COR-L47 (cell line): ENCODE measurements at places on chromosomes 12 and 14.
A peak's percentile ranks its signal among the peaks of the same experiment; 100 is the strongest.

DNA sequence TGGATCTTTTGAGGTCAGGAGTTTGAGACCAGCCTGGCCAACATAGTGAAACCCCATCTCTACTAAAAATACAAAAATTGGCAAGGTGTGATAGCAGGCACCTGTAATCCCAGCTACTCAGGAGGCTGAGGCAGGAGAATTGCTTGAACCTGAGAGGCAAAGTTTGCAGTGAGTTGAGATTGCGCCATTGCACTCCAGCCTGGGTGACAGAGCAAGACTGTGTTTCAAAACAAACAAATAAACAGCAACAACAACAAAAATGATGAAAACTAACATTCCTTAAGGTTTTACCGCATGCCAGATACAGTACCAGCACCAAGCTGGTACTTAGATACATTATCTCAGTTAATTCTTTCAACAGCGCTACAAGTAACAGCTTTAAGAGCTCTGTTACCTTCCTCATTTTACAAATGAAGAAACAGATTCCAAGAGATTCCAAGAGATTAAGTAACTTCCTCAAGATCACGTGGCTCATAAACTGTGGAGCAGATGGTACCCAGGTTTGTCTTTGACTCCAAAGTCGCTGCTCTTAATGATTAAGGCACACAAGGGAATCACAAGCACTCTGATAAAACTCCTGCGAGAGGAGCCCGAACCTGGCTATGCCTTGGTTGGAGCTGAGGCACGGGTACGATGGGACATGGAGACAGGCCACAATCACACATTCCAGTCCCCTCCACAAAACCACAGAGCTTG is 17.7 kb upstream of the PLEK2 start:
- DNase-seq = no peak

DNA sequence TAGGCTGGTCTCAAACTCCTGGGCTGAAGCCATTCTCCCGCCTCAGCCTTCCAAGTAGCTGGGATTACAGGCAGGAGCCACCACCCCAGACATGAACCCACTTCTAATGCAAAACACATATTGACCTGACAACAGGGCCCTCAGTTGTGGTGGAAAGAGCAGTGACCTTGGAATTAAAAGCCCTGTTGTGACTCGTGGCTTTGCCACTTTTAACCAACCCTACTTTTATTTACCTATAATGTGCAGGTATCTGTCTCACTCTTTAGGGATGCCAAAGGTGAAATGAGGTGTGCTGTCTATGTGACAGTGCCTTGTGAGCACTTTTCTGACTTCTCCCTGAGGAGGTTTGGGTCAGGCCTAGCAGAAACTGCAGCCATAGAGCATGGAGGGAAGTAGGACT is 132.8 kb upstream of the DNM1L start:
- DNase-seq = no peak

GRCh38 chr14:36522972-36523715 is 3.1 kb upstream of the NKX2-1 start:
- no peak for DNase-seq

DNA sequence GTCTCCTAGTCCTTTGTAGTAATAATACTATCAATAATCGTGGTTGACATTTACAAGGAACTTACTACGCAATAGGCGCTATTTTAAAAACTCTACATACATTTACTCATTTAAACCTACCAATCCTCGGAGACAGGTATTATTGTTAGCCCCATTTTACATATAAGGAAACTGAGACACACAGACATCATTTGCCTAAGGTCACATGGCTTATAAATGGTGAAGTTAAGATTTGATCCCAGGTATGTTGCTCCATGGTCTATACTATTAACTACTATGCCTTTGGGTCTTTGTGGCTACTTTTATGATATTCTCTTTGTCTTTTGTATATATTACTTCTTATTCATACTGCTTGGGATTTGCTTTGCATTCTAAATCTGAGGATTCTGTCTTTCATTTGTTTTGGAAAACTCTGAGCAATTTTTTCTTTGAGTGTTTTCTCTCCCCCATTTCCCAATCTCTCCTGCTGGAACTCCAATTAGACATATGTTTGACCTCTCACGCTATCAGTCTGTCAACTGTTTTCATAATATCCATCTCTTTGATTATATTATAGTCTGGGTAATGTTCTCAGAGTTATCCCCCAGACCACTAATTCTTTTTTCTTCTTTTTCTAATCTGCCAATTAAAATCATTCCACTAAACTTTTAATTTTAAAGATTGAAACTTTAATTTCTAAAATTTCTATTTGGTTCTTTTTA is 10.9 kb downstream of the NT5DC3 start:
- DNase-seq = no peak

DNA sequence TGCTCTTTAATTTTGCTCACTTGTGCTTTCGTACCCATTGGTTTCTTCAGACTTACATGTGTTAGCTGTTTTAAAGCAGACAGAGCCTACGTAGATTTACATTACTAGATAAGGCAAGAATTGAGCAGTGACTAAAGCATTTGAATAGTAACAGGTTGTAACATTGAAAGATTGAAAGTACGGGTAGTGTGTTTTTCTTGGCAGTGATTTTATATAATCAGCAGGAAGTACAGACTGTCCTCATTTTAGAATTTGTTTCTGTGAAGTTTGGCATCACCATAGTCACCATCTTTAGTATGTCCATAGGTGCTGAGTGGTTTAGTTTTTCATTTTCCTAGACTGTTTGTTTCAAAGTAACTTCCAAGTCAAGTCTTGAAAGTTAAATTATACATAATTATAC is 14.0 kb downstream of the RTRAF start:
- no peak for DNase-seq

- no peak for DNase-seq
These were observed 52.9 kb upstream of the JDP2 start for GRCh38 chr14:75374911-75375310.

DNA sequence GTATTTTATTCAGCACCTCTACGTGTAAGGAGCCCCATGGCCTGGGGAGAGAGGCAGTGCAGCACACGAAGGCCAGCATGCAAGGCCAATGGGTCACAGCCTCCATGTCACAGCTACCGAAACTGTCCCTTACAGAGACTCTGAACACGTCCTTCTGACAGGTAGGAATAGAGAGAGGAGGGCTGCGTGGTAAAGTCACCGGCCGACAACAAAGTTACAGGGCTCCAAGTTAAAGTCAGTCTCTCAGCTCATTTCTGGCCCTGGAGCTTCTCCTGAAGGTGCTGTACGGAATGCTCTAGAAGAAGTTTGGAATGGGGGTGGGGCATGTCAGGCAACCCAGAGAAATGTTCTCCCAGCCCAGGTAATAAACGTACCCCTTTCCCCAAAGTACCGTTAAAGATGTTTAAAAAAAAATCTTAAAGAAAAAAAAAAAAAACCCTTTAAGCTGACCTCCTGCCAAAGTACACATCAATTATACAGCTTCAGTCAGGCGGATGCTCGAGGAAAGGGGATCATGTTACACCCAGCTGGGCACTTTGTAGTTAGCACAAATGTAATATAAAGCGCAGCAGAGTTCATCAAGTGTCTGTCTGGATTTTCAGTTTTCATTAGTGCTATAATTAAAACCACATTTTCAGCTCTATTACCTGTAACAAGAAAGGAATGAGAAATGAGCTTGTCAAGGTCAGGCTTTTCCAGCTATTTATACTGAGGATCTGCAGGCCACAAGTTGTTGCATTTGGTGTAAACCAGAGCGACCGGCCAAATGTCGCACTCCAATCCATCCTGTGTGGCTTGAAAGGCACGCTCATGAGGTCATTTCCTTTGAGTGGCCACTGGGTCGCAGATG is 53.3 kb upstream of the CDKN3 start:
- peak; percentile 83 for DNase-seq

DNA sequence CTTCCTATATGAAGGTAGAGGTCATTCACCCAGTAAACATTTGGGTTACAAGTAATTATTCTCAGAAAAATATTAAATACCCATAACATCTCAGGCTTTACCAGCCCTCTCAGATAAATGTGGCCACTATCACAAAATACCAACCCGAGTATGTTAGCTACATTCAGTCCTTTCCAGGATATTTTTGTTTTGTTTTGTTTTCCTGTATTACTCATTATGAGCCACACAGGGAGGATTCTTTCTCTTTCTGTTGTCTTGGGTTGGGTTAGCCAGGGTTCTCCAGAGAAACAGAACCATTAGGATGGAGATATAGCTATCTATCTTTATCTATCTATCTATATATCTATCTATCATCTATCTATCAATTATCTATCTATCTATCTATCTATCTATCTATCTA is 947.6 kb upstream of the MDGA2 start:
- DNase-seq = no peak

- DNase-seq = no peak
These were observed 35.6 kb upstream of the FBRSL1 start for GRCh38 chr12:132454193-132454932.

DNA sequence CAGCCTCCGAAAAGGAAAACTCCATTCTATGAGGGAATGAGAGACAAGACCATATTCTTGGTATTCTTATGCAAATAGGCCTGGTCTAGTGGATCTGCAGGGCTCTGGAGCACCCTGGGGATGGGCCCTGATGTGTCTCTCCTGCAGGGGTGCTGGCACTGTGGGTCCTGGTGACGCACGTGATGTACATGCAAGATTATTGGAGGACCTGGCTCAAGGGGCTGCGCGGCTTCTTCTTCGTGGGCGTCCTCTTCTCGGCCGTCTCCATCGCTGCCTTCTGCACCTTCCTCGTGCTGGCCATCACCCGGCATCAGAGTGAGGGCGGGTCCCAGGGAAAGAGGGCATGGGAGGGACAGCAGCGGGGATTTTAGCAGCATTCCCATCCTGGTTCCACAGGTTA is 5.8 kb downstream of the SLC48A1 start:
- no peak for DNase-seq

DNA sequence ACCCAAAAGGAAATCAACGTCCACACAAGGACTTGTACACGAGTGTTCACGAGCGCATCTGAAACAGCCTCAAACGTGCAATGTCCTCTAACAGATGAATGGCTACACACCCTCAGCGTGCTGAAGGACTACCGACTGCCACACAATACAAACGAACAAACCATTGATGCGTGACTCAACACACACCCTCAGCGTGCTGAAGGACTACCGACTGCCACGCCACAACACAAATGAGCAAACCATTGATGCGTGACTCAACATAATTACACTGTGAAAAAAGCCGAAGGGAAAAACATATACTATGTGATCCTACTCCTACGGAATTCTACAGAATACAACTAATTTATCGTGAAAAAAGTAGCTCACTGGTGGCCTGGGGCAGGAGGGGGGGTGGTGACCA is 25.1 kb upstream of the BTBD6 start:
- DNase-seq = no peak

DNA sequence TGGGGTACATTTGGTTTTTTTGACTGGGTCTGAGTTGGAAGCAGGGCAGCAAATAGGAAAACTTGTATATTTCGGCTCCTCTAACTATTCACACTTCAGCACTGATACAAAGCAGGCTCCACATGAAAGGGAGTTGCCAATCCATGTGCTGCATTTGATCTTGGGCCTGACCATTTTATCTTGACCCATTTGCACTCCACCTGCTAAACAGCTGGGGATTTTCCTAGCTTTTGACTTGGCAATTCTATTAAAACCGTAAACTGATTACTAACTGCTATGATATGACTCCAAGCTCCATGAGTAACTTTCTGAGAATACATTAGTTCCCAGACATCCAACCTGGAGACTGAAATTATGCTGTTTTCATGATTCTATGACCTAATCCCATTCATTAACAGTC is 797.1 kb downstream of the BCL11B start:
- DNase-seq = no peak

GRCh38 chr14:66240105-66240504 is 246.1 kb upstream of the CCDC196 start:
- DNase-seq = no peak

DNA sequence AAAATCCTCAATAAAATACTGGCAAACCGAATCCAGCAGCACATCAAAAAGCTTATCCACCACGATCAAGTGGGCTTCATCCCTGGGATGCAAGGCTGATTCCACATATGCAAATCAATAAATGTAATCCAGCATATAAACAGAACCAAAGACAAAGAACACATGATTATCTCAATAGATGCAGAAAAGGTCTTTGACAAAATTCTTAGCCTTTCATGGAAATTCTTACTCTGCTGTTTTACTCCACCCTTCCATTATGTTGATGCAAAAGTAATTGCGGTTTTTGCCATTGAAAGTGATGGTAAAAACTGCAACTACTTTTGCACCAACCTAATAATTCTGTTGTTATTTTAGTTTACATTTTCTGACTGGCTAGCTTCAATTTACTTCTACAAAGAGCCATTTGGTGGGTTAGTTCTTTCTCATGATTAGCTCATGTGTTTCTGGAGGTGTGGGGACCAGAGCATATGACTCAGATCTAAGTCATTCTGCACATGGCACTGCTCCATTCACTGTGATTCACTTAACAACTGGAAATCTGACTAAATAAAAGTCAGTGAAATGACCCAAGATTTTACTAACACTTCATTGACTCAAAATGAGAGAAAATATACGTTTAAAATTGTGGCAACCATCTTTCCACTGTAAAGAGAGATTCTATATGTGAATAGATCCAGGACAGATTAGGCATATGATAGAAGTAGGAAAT is 99.9 kb downstream of the TMTC3 start:
- DNase-seq = no peak

- DNase-seq = no peak
These were observed 715 bp downstream of the NEK9 start for GRCh38 chr14:75126121-75126544.

DNA sequence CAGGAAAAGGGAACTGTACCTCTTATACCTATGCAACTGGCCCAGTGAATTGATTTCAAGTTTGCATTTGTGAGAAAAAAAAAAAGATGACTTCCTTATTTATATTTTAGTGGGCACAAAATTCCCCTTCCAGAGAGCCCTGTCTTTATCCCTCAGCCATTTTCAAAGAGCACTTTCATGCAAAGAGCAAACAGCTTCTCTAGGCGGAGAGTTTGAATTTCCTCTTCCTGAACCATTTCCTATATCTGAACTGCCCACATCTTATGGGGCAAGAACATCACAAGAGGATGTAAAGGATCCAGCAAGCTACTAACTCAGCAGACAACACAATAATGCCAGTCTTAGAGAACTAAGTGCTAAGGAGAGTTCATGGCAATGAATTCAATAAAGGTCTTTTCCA is 22.3 kb upstream of the PLXNC1 start:
- no peak for DNase-seq

- no peak for DNase-seq
These were observed 7.3 kb downstream of the P2RX2 start for GRCh38 chr12:132625731-132626430.

GRCh38 chr12:108589028-108589839 is 8.7 kb downstream of the TMEM119 start:
- DNase-seq = peak; percentile 48

DNA sequence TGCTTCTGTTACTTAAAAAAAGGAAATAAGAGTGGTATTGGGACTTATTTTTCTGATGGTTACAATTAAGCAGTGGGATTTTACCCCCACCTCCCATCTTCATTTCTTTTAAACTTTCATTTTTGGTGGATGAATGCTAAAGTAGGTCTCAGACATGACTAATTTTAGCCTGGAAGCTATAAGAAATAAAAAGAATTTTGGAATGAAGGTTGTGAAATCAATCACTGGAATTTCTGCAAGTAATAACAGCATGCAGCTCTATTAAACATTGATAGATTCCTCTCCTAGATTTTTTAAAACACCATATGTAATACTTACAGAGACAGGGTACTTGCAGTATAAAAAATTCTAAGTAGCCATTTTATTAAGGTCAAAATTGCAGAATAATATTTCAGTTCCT is 164.2 kb upstream of the CLEC14A start:
- DNase-seq = no peak
